Fibroblast of the aortic adventitia (primary cell): ENCODE measurements at places on chromosomes 13 and 19. TPM values are rescaled to one million over a fixed set of nuclear protein-coding genes. Genes with fewer than 3 reads are reported as not detected.
A peak's percentile ranks its signal among the peaks of the same experiment; 100 is the strongest.

Gene APLP1
- 4.1 and 8.6 TPM in 2 replicates for total RNA-seq

- no peak for DNase-seq
Observed at GRCh38 chr13:74769333-74769732, 635.1 kb upstream of the KLF12 start.

Gene PCDH9
- total RNA-seq, result 5.0 and 19.0 TPM in 2 replicates

Gene SLC10A2
- total RNA-seq, result not detected in 2 replicates

Gene FLT3
- not detected in 2 replicates for total RNA-seq

DNA sequence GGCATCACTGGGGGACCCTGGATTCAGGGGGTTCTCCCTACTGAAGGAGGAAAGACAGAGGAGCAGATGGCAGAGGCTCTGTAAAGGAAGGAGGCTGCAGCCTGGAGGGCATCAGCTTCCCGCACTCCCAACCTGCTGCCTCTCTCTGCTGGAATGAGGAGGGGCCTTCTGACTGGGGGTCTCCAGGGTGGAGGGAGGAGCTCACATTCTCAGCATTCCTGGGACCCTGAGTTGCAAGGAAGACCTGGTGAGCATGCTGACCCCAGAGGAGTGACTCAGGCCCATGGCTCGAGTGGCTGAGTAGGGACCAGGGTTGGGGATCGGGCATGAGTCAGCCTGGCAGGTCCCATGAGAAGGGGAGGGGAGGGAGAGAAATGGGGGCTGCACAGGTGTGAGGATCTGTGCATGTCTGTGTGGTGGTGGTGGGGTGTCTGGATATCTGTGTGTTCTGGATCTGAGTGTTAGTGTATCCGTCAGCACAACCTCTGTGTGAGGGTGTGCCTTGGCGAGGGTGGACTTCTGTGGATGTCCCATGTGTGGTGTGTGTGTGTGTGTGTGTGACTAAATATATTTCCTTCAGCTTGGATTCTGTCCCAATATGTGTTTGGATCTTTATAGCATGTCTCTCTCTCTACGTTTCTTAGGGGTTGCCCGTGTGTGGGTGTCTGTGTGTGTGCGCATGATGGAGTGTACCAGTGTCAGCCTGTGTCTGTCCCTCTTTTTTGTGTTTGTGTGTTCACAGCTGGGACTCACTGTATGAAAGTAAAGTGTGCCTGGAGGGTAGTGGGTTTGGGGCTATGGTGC lies 4.6 kb downstream of the AXL start:
- peak; percentile 77 for DNase-seq

DNA sequence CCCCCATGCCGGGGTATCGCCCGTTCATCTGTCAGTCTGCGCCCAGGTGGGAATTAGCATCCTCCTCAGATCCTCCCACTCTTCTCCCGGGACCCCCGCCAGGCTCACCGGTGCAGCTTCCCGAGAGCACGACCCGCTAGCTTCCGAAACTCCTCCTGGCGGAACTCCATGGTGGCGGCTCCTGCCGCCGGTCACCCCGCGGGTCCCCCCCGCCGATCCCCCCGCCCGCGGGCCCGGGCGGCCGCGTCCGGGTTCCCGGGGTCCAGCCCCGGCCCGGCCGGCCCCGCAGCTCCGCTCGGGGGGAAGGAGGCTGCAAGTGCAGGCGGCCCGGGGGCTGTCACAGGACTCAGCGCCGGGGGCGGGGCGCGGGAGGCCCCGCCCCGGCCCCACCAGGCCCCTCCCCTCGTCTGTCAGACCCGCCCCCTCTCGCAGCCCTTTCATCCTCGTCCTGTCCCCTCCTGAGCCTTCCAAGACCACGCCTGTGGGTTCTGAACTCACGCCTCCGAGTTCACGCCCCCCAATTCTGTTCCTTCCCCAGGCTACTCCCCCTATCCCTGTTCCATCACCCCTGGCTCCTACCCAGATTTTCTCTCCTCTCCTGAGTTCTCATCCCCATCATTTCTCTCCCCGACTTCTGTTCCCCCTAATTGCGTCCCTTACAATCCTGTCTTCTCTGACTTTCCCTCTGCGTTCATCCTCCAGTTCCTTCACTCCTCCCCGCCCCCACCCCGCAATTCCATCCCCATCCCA lies at the start of gene SLC17A7:
TSS of gene SLC17A7 (minus strand) at position 318 of the 750 bp plus-strand sequence. CDS start at position 170, 148 bp downstream.
- no peak for DNase-seq

DNA sequence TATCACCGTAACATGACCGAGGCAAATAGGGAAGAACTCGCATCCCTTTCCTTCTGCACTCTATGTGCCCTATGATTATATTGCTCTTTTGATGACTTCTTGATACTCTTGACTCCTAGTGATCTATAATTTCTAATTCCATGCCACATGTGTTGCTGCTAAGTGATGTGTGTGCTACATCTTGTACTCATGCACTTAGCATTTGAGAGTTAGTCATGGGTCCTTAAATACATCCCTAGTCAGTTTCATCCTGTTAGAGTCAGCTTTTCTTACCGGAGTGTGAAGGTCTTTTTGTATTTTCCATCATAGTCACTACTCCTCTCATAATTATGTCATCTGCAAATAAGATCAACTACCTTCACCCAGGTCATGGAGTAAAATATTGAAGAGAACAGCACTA lies 30.2 kb downstream of the RXFP2 start:
- no peak for DNase-seq

Gene PPM1N
- 0.99 and 2.4 TPM in 2 replicates for total RNA-seq

- no peak for DNase-seq
Observed at GRCh38 chr13:107065036-107065435, 497.1 kb upstream of the ARGLU1 start.

Gene TGDS
- 3.0 and 14.9 TPM in 2 replicates for total RNA-seq

Gene LHFPL6
- total RNA-seq, result 45.2 and 109 TPM in 2 replicates

GRCh38 chr13:31588316-31588715 lies 151.0 kb upstream of the RXFP2 start:
- DNase-seq, result no peak

GRCh38 chr13:47249266-47249665 lies 352.4 kb upstream of the HTR2A start:
- peak; percentile 34 for DNase-seq

DNA sequence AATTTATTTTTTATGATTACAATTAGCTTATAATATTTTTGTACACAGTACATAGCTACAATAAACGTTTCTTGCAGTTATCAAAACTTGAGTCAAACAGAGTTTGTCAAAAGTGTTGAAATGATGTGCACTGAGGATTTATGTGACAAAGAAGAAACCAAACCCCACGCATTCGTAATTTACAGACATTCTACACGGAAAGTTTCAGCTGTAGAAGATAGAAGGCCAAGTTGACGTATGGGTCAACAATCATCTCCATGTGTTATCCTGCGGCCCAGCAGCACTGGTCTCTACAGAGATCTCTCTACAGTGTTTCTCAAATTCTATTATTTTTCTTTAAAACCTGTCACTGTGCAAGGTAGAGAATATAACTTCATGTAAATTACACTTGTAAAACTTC lies 1507.6 kb downstream of the PCDH9 start:
- no peak for DNase-seq

- DNase-seq, result no peak
Observed at GRCh38 chr19:9453953-9454352, 18.6 kb upstream of the ZNF266 start.

- DNase-seq, result no peak
Observed at GRCh38 chr19:3504735-3505134, 1.4 kb upstream of the FZR1 start.

Gene MUC16
- total RNA-seq, result not detected in 2 replicates

DNA sequence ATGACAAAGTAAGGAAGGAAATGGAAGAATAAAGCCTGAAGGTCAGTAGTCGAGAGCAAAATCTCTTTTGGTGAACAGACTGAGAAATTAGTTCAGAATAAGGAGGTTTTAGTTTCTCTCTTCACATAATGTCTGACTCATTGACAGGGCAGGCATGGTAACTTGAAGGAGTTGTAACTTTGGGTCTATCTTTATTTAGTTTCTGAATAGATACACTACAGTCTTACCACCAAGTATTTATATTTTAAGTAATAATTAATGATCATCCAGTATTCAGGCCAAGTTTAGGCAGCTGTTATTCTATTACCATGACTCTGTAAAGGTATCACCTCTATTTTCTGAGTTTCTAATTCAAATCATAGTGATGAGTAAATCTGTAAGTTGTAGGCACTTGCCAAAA lies 219.9 kb downstream of the SPRY2 start:
- no peak for DNase-seq

Gene FOXA3
- not detected in 2 replicates for total RNA-seq

Gene MYO1F
- 0.09 and 0.41 TPM in 2 replicates for total RNA-seq

DNA sequence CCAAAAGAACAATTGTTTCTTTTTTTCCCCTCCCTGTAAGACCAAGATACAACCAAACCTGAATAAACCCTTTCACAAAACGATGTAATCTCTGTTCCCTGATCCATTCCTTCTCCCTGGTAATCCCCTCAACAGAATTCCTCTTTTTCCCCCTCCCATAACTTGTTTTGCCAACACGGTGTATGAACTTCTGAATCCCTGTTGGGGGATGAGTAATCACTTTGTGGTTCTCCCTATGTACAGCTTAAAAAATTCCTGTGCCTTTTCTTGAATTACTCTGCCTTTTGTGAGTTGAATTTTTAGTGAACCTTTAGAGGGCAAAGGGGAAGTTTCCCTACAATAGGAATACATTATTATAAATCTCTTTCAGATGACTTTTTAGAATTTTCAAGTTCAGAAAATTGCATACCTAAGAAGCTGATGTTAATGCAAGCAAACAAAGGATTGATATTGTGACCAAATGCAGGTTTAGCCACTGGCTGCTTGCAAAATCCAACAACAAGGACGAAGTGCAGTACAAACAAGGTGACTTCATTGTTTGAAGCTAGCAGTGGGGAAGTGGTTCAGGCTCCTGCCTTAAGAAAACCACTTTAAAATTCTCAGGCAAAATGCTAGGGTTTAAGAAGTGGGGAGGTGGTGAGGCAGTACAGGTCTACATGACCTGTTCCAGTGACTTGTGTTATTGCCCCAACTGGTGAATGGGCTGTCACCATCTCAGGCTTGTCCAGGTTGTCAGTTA lies 15.0 kb upstream of the EPSTI1 start:
- peak; percentile 51 for DNase-seq

Gene ZNF57
- total RNA-seq, result 3.4 and 4.8 TPM in 2 replicates

GRCh38 chr19:4523306-4524110 lies 5.2 kb upstream of the PLIN4 start:
- DNase-seq, result peak; percentile 34

Gene LMO7
- total RNA-seq, result 70.1 and 221 TPM in 2 replicates

- DNase-seq, result no peak
Observed at GRCh38 chr13:66329988-66330451, 900.1 kb downstream of the PCDH9 start.

- DNase-seq, result no peak
Observed at GRCh38 chr13:72638059-72638815, 89.2 kb downstream of the MZT1 start.

Gene PTH2
- not detected in 2 replicates for total RNA-seq

Gene SAMD1
- total RNA-seq, result 18.5 and 40.4 TPM in 2 replicates

Gene APC2
- total RNA-seq, result 0.27 and 0.57 TPM in 2 replicates

Gene TMC4
- 0.27 and 0.82 TPM in 2 replicates for total RNA-seq

DNA sequence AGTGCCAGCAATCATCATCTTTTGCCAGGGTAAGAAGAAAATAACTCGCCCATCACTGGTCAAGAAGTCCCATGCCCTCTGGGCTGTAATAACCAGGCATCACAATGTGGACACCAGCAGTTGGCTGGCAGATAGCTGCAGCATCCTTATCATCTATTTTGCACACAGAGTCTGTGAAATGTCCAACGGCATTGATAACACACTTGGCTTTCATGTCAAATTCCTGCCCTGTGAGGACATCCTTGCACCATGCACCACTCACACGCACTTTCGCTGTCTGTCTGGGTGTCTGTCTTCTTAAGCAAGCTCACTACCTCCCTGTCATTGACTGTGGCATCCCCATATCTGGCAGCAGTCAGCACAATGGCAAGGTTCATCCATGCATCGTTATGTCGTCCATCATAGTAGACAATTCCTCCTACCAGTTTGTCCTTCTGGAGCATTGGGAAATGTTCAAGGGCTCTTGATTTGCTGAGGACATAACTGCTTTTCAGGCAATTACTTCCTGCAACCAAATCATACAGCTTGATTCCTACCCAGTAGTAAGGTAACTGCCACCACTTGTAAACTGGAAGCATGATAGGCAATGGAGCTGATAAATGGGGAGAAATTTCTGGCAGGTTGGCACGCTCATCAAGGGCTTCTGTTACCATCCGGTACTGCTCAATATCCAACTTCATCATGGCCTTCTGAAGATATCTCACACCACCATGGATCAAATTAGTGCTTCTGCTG lies 6.8 kb upstream of the ZSCAN5A start:
- no peak for DNase-seq

GRCh38 chr19:17335575-17335974 lies 920 bp upstream of the ANO8 start:
- DNase-seq, result no peak

DNA sequence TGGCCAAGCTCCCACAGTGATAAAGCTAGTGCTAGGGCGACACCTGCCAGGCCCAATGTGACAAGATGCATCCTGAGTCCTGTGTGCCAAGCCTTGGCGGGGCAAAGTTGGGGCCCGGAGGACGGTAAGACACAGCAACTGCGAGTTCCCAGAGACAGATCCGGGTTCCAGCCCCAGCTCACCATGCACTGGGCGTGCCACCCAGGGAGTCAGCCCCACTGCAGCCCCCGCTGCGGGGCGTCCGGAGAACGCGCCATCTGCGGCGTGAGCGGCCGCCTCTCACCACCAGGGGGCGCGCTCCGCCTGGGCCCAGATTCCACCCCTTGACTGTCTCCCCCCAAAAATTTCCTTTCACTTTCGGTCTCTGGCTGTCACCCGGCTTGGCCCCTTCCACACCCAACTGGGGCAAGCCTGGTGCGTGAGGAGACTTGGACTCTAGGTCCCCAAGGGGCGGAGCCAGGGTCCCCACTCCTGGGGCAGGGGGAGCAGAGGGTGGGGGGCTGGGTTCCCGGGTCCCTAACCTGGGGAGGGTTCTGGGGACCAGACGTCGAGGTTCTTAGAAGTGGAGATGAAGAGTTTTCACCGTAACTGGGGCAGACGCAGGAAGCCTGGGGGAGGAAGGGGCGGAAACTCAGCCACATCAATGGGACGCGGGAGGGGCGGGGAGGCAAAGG lies at the start of gene FLT3LG:
TSS of gene FLT3LG (plus strand) at position 348 of the 674 bp plus-strand sequence. CDS start 425 bp downstream, outside the sequence.
- DNase-seq, result peak; percentile 77

DNA sequence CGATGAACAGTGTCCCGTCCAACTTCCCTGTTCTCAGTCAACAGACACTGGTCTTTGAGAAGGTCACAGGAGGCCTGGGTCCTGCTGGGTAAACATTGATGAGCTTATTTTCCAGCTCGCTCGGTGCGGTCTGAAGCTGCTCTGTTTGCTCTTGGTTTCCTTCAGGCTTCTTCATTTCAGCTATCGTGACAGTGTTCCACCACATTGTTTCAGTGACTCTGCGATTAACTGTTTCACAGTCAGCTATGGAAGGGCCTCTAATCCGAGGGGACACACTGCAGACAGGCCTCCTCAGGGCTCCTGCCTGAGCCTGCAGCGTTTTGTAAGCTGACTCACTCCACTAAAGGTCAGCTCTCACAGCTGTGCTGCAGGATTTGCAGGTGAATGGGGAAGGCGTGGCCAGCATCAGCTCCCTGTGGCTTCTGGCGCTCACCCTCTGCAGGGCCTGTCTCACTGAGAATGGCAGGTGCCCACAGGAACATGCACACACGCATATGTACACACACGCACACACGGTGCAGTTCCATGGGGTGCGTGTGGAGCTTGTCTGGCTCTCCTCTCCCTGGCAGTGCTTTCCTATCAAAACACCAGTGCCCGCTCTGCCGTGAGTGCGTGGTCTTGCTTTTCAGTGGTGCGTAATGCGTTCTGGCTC lies 62.9 kb upstream of the MCF2L start:
- no peak for DNase-seq
